ENCODE measurements at places on chromosomes 16 and 17.
A peak's percentile ranks its signal among the peaks of the same experiment; 100 is the strongest.

- peak; percentile 79 for DNase-seq
Measured at GRCh38 chr16:50266337-50267091, at the start of gene ADCY7. ADCY7 (plus strand) TSS chr16:50266551; CDS start chr16:50288180, 21,629 bp downstream.

- no peak for DNase-seq
Measured at GRCh38 chr17:55664287-55664686, 58.4 kb downstream of the TMEM100 start.

DNA sequence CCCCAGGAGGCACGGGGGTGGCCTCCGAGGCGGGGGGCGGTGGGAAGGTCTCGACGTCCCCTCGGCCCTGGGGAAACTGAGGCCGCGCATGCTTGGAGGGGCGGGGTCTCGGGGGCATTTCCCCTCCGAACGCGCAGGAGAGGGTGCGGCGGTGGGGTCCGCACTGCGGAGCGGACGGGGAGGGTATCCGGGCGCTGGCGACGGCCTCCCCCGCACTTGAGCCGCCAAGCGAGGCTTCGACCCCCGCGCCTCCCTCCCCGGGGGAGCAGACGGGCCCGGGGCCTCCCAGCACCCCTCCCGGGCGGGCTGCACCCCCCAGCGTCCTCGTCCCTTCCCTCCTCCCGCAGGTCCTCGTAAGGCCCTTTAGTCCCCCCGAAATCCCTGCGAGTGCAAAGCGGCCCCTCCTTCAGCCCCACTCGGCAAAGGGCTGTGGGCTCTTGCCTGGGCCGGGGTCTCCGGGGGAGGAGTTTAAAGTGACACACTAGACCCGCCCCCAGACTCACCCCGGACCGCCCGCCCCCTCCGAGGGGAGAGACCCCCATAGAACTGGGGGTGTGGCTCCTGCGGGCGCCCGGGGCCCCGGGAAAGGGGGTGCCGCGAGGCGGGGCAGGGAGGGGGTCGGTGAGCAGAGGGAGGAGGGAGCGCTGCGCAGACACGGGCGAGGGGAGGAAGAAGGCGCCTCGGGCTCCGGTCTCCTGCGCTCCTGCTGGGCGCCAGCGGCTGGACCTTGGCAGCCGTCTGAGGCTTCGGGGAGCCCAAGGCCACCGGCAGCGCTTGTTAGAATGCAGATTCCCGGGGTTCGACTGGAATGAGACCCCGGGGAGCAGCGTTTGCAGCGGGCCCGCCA is 632 bp downstream of the BAIAP3 start:
- DNase-seq, result no peak

DNA sequence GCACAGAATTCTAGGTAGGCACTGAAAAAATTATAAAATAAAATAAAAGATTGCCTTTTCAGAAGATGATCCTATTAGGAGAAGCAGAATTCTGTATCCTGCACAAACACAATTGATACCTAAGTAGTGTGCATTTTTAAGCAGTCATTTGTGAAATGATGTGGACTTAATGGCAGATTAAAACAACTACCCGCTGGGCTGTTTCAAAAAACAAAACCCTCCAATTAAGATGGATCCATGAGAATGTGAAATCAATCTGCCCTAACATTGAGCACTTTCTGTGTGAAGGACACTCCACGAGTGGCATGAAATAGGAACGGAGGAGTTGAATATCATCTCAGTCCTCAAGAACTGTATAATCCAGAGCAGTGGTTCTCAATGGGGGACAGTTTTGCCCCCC is 1012.8 kb upstream of the EEF2KMT start:
- DNase-seq, result no peak

DNA sequence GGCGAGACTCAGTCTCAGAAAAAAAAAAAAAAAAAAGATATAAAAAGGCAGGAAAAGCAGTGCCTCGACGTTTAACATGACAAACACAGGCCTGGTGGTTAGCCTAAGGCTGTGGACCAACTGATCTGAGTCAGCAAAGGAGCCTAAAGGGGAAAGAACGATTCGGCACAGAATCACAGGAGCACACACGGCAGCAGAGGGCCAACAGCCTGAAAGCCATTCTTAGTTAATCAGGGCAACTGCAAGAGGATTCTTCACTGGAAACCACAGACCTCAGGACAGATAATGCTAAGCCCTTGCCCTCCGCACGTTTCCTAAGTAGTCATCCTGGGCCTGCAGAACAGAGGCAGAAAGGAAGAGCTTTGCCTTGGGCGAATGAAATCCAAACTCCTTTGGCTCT is 14.7 kb downstream of the TMEM11 start:
- DNase-seq, result no peak

- no peak for DNase-seq
Measured at GRCh38 chr16:29653471-29653870, 9.6 kb upstream of the SPN start.

- no peak for DNase-seq
Measured at GRCh38 chr16:22270525-22270924, 26.7 kb upstream of the POLR3E start.

GRCh38 chr16:77376358-77376757 is 58.5 kb downstream of the ADAMTS18 start:
- DNase-seq, result no peak
